ENCODE measurements at places on chromosomes 16 and 17. TPM values are rescaled to one million over a fixed set of nuclear protein-coding genes. Genes with fewer than 3 reads are reported as not detected.

GRCh38 chr17:80261159-80261894, 675 bp downstream of the RNF213 start:
- H3K4me3 ChIP-seq = peak overlapping the region; percentile 96
- peaks cover 17% of the 10 kb centered on the region for H3K36me3 ChIP-seq
- peak; percentile 71 for DNase-seq
- peaks cover 68% of the 10 kb centered on the region for H3K4me1 ChIP-seq
- H3K27ac ChIP-seq = peak overlapping the region; percentile 83

- no peak overlapping the region for H3K4me3 ChIP-seq
- H3K27me3 ChIP-seq = no peaks in the 10 kb centered on the region
- no peaks in the 10 kb centered on the region for H3K36me3 ChIP-seq
- H3K27ac ChIP-seq = peak overlapping the region; percentile 22
Measured at GRCh38 chr16:3868556-3868955, 12.0 kb downstream of the CREBBP start.

DNA sequence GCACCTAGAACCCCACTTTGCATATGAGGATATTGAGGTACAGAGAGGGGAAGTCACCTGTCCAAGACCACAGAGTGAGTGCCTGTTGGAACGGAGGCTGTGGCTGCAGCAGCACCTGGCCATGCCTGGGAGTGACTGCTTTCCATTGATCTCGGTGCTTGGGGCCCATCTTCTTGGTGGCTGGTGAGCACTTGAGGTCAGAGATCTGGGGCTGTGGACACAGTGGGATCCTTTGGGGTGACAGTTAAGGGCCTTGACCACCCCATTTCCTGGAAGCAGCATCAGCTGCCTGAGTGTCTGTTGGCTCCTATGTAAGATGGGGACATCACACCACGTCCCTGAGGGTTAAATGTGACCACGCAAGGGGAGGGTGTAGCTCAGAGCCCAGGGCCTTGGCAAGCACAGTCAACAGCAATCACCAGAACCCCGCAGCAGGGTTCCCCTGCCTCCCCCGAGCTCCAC, 111.7 kb downstream of the IRF8 start:
- H3K27ac ChIP-seq = no peak overlapping the region
- H3K4me3 ChIP-seq = no peak overlapping the region
- peaks cover 7% of the 10 kb centered on the region for H3K27me3 ChIP-seq
- peaks cover 30% of the 10 kb centered on the region for H3K4me1 ChIP-seq
- DNase-seq = no peak

- H3K36me3 ChIP-seq = peaks cover 13% of the 10 kb centered on the region
- H3K4me3 ChIP-seq = no peak overlapping the region
- no peaks in the 10 kb centered on the region for H3K27me3 ChIP-seq
Measured at GRCh38 chr16:22229889-22230288, 23.8 kb downstream of the EEF2K start.

- no peaks in the 10 kb centered on the region for H3K36me3 ChIP-seq
- DNase-seq = no peak
- no peak overlapping the region for H3K27ac ChIP-seq
- peaks cover 33% of the 10 kb centered on the region for H3K4me1 ChIP-seq
- no peak overlapping the region for H3K4me3 ChIP-seq
- peaks cover 17% of the 10 kb centered on the region for H3K27me3 ChIP-seq
Measured at GRCh38 chr17:39147221-39148185, 3.9 kb downstream of the PLXDC1 start.

DNA sequence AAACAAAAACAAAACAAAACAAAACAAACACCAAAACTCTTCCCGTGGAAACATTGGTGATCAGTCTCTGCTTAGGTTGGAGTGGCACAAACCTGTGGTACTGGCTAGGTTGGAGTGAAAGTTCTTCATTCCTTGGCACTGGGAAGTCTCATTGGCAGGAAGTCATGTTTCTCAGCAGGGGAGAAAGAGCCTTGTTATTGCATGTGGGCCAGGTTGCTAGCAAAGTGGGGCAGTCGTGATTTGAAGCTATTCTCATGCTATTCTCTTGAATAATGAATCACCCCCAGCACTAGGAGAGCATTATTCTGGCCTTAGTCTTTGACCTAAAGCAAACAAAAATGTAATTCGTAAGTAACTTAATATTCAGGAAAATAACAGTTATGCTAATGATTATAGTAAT, 24.3 kb upstream of the B4GALNT2 start:
- no peak overlapping the region for H3K27ac ChIP-seq
- no peaks in the 10 kb centered on the region for H3K36me3 ChIP-seq
- DNase-seq = no peak
- no peak overlapping the region for H3K4me3 ChIP-seq
- peaks cover 9% of the 10 kb centered on the region for H3K27me3 ChIP-seq

DNA sequence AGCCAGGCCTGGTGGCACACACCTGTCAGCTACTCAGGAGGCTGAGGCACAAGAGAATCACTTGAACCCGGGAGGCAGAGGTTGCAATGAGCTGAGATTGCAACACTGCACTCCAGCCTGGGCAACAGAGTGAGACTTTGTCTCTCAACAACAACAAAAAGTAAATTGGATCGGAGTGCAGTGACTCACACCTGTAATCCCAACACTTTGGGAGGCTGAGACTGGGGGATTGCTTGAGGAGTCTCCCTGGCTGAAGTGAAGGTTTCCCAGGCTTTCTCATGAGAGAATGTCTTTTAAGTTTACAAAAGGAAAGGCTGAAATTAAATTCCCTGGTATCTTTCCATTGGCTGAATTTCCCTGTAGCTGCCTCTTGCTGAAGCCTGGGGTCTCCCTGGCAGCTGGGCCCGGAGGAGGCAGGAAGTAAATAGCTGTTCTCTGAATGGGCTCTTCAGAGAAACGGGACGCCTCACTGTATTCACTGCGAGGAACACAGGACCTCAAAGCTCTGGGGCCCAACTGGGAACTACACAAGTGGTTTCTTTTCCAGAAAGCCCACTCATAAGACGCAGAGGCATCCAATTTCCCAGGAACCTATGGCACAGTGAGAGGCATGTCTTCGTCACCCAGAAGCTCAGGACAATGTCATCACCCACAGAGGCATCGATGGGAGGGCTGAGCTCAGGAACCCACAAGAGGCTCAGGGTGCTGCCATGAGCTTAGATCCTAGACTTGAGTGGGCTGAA, 77.4 kb upstream of the SMURF2 start:
- no peaks in the 10 kb centered on the region for H3K36me3 ChIP-seq
- H3K27me3 ChIP-seq = no peaks in the 10 kb centered on the region
- H3K4me1 ChIP-seq = peaks cover 23% of the 10 kb centered on the region
- no peak for DNase-seq
- no peak overlapping the region for H3K4me3 ChIP-seq

GRCh38 chr17:806346-806745, 24.2 kb downstream of the MRM3 start:
- no peak overlapping the region for H3K27ac ChIP-seq
- H3K4me1 ChIP-seq = no peaks in the 10 kb centered on the region
- DNase-seq = no peak
- no peaks in the 10 kb centered on the region for H3K36me3 ChIP-seq
- no peak overlapping the region for H3K4me3 ChIP-seq

DNA sequence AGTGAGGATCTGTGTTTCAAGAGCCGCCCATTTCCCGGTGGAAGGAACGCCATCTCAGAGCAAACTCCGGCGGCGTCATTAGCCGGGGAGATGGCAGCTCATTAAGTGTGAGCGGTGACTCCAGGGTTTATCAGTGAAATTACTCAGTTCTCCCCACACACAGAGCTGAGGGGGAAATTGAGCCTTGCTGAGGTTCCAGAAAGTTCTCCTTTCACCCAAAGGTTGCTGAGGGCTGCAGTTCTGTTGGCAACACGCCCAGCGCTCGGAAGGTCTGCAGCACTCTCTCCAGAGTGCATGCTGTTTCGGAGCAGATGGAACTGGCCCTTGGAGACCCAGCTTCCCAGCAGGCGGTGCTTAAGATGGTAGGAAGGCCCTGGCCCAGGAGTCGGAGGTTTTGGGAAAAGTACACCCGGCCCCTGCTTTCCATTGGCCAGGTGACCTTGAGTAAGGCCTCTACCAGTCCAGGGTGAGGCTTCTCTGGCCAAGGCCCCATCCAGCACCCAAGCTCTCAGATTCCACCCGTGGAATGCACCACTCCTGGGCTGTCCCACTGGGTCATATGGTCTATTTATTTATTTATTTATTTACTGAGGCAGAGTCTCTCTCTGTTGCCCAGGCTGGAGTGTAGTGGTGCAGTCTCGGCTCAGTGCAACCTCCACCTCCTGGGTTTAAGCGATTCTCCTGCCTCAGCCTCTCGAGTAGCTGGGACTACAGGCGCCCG, 167.7 kb upstream of the CIBAR2 start:
- no peaks in the 10 kb centered on the region for H3K36me3 ChIP-seq
- H3K27me3 ChIP-seq = no peaks in the 10 kb centered on the region
- DNase-seq = no peak
- no peak overlapping the region for H3K4me3 ChIP-seq
- H3K27ac ChIP-seq = no peak overlapping the region

DNA sequence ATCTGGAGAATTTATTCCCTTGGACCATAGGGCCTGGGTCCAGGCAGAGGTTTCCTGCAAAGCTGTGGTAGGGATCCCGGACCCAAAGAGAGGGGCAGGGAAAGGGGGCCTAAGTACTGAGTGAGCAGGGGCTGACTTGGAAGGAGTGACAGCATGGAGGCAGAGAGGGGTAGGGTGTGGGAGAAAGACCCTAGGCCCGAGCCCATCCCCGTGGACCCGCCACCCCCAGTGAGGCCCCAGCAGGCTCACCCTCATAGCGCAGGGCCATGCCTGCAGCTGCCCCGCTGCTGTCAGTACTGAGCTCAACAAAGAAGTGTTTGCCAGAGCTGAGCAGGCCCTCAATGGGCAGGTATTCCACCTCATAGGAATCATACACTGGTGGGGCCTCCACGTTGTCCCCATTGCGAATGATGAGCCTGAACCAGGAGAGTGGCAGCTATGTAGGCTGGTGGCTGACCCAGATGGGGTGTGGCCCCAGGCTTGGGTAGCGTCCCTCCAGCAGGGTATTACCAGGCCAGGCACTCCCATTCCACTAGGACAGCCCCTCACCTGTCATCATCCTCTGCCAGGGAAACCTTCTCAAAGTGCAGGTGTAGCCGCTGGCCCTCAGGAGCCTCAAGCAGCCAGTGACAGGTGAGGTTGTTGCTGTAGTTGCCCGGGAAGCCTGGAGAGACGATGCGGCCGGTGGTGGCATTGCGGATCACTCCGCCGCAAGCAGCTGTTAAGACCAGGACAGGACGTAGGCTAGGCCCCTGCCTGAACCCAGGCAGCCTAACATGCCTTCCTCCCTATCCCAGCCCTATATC, 9.1 kb upstream of the PHF12 start:
- no peaks in the 10 kb centered on the region for H3K36me3 ChIP-seq
- H3K27ac ChIP-seq = no peak overlapping the region
- H3K4me3 ChIP-seq = no peak overlapping the region
- no peaks in the 10 kb centered on the region for H3K4me1 ChIP-seq
- H3K27me3 ChIP-seq = peaks cover 17% of the 10 kb centered on the region

- no peaks in the 10 kb centered on the region for H3K4me1 ChIP-seq
- no peaks in the 10 kb centered on the region for H3K27me3 ChIP-seq
- no peak overlapping the region for H3K4me3 ChIP-seq
- H3K27ac ChIP-seq = no peak overlapping the region
Measured at GRCh38 chr16:49121636-49122035, 160.0 kb downstream of the CBLN1 start.

DNA sequence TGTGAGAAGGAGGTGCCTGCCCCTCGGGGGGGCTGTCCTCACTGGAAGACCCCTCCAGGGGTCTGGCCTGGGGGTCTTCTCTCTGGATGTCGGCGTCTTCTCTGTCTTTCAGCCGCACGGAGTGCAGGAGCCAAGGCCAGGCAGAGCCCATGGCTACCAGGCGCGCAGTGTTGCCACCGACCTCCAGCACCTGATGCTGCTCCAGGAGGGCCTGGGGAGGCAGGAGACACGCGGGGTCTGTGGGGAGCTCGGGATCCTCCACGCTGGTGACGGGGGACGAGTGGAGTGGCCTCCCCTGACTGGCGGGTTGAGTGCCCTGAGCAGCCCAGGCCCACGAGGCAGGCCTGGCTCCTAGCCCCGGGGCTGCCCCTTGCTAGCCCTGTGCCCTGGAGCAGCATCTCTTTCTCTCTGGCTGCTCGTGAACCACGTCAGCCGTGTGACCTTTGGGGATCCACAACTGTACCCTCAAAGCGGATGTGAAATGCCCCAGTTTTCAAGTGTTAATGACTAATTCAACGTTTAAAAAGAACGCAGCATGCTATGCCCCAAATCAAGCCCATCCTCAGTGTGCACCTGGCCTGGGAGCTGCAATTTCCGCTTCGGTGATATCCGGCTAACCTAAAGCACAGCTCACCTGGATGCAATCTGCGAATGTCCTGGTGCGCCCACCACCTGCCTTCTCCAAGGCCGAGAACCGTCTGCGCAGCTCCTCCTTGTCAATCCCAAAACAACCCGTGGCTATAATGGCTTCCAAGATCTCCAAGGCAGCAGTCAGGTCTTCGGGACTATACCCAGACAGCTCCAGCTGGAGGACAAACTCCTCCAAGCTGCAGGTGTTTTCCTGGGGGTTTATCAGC, 62.9 kb downstream of the IL21R start:
- H3K4me3 ChIP-seq = no peak overlapping the region
- no peaks in the 10 kb centered on the region for H3K27me3 ChIP-seq
- H3K4me1 ChIP-seq = peaks cover 21% of the 10 kb centered on the region
- H3K27ac ChIP-seq = peak overlapping the region; percentile 72
- DNase-seq = no peak

DNA sequence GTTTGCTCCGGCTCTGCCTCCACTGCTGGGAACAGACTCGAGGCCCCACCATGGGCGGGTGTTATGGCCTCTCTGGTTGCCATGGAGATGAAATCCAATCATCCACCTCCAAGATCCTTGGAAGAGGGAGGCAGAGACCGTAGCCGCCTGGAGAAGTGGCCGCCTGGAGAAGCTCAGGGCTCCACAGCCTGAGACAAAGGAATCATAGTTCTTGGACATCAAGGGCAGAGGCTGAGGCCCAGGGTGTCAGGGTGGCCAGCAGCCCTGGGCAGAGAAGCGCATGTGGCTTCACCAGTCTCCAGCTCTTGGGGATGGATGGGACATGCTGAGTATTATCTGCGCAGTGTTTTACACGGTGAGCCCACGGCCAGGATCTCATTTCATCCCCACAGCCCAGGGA, 36.2 kb downstream of the ABR start:
- no peaks in the 10 kb centered on the region for H3K27me3 ChIP-seq
- no peaks in the 10 kb centered on the region for H3K4me1 ChIP-seq
- no peak overlapping the region for H3K4me3 ChIP-seq
- H3K27ac ChIP-seq = no peak overlapping the region

The KRT32 gene
- not detected for total RNA-seq

The MT3 gene
- 6.8 TPM for total RNA-seq

The PRSS22 gene
- not detected for total RNA-seq

The LCAT gene
- 20.1 TPM for total RNA-seq

The ESRP2 gene
- total RNA-seq = 0.31 TPM

The KRT31 gene
- not detected for total RNA-seq

The DOC2B gene
- 0.12 TPM for total RNA-seq

The TP53TG3F gene
- total RNA-seq = not detected

Measured in activated T-cell treated with anti-CD3 and anti-CD28 coated beads, Interleukin-2, amount 50 U/mL, for 72 hours (primary cell).